ENCODE measurements at places on chromosomes 2 and 18. TPM values are rescaled to one million over a fixed set of nuclear protein-coding genes. Genes with fewer than 3 reads are reported as not detected.

TFCP2L1 gene
- total RNA-seq: not detected

- no peak for DNase-seq
These were observed 215.6 kb upstream of the MAP2 start for GRCh38 chr2:209208211-209208610.

TXNDC2 gene
- total RNA-seq: not detected

DNA sequence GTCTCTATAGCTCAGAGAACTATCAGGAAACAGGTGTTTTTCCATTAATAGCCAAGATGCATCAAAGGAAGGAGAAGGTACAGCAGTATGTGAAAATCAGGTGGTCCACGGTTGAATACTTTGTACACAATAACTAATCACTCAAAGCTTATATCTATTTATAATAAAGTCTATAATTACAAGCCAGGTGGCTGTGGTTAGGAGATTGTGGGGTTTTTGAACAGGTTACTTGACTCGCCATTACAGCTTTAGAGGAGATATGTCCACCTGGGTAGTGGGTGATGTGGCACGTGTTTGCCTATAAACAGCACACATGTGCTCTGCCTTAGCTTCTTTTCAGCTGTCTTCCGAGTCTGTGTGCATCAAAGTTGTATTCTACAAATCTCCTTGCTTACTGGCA, 892.2 kb upstream of the ZEB2 start:
- no peak for DNase-seq

DNA sequence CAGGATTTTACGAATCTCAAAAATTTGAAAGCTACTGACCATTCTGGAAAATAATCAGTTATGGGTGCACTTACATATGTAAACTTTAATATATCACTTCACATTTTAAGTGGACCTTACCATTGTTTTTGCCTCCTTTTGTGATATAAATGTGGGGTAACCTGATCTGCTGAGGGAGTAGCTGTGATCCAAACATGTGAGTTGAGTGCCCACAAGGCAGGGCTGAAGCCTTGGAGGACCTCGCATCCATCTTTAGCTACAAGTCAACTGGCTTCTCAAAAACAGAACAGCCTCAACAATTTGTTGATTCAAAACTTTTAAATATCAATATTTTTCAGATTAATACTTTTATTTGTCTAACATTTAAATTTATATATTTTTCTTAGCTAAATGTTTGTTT, 178.2 kb downstream of the PLCL1 start:
- no peak for DNase-seq

DNA sequence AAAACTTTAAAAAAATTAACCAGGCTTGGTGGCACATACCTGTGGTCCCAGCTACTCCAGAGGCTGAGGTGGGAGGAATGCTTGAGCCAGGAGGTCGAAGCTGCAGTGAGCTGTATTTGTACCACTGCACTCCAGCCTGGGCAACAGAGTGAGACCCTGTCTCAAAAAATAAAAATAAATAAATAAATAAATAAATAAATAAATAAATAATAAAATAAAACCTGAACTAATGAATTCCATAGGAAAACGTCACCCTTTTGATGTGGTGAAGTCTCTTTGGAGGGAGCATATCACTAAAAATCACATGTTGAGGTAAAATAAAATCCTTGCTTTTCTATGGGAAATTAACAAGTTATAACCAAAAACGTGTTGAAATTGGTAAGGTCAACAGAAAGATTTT, 29.6 kb upstream of the ITGAV start:
- DNase-seq: no peak

DNA sequence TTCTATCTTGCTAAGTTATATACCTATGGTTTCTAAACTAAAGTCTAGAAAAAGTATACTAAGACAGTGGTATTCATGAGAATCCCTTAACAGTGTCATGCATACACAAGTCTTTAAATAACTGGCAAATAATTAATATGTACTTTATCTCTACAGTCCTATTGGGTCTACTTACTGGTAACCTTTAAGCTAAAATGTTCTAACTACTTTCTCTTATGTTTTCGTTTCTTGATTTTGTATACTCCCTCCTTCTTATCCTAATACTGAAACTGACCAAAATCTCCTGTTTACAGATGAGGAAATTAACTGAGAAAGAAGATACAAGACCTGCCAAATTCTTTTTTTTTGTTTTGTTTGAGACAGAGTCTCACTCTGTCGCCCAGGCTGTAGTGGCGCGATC, 74.6 kb downstream of the CCDC88A start:
- DNase-seq: no peak

GRCh38 chr2:239402666-239403065, 1.8 kb upstream of the HDAC4 start:
- DNase-seq: no peak

C2orf15 gene
- total RNA-seq: not detected

DNA sequence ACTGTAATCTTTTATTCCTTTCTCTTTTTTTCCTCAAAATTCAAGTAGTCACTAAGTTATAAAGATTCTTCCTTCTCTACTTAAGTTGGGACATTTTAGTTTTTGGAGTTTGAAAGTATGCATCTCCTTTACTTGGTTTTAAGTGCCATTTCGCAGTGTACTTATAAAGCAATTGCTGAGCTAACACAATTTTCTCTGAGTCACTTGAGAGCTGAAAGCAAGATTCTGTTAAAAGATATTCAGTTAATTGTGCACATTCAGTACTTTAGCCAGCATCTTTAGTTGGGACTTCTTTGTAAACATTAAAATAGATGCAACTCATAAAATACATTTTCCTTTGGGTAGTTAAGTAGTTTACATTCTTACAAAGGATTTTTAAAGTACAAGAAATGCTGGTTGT, 136.0 kb downstream of the GFPT1 start:
- no peak for DNase-seq

DNA sequence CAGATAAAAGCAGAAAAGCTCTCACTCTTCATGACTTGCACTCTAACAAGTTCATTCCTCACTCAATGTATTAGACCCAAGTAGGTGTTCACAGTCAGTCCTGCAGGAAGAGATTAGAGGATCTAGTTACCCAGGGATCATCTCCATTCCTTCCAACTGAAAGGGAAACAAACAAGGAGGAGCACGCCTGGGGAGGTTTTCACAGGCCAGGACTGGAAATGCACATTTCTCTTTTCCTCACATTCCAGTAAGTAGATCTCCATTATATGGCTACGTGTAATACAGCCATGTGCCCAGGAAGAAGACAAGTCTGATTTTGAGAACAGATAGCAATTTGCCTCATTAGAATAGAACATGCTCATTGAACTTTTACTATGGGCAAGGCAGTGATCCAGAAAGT, 1132.2 kb upstream of the FAM98A start:
- no peak for DNase-seq

- DNase-seq: peak; percentile 43
These were observed 323.2 kb downstream of the PLCL1 start for GRCh38 chr2:198127627-198128026.

- peak; percentile 44 for DNase-seq
These were observed 1.0 kb downstream of the IRS1 start for GRCh38 chr2:226798422-226799210.

MAPRE2 gene
- total RNA-seq: 39.3 TPM

GRCh38 chr18:78460558-78460957, 519.1 kb upstream of the SALL3 start:
- no peak for DNase-seq

- DNase-seq: peak; percentile 92
These were observed 177.1 kb upstream of the HAAO start for GRCh38 chr2:42969231-42970150.

- DNase-seq: peak; percentile 82
These were observed 4.3 kb downstream of the EPG5 start for GRCh38 chr18:45962866-45963265.

FNDC4 gene
- total RNA-seq: 3.1 TPM

DLX2 gene
- total RNA-seq: 10.2 TPM

DNA sequence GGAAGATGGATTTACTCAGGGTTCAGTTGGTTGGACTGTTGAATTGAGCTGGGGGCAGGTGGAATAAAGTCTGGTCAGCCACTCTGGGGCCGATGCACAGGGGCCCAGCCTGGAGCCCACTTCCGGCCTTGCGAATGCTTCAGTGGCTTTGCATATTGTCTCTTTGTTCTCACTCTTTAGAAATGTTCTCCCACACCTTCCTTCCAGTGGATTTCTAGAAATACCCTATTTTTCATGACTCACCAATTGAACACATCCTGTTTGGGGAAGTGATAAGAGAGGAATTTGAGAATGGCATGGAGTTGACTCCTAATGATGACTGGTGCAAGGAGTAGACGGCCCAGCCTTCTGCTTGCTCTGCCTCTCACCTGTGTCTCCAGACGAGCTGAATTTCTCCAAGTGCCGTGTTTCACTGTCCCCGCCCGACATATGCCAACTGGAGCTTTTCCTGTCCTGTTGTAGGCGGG, 28.1 kb downstream of the ASAP2 start:
- peak; percentile 87 for DNase-seq

RIT2 gene
- total RNA-seq: not detected

- DNase-seq: no peak
These were observed 164.8 kb downstream of the MYCN start for GRCh38 chr2:16104949-16105668.

RRM2 gene
- 79.5 TPM for total RNA-seq

GRCh38 chr2:193542762-193543161, 1348.0 kb upstream of the TMEFF2 start:
- DNase-seq: no peak

DNA sequence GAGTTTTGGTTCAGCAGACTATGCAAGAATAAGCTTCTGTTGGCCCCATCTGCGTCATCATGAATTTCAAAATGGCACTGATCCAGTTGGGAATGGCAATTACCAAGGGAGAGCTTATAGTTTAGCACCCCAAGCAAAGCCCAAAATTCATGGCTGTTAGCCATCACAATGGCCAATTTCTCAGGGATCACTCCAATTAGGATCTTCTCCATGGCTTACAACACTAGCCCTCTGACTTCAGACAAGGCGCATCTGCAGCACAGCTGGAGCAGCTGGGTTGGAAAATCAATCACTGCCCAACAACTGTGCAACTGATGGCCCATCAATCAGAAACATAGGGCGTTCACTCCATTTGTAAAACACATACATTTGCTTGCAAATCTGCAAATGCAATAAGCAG, 273.6 kb downstream of the SRBD1 start:
- no peak for DNase-seq

- no peak for DNase-seq
These were observed 10.8 kb upstream of the ALLC start for GRCh38 chr2:3647246-3647645.

CSRNP3 gene
- not detected for total RNA-seq

DNA sequence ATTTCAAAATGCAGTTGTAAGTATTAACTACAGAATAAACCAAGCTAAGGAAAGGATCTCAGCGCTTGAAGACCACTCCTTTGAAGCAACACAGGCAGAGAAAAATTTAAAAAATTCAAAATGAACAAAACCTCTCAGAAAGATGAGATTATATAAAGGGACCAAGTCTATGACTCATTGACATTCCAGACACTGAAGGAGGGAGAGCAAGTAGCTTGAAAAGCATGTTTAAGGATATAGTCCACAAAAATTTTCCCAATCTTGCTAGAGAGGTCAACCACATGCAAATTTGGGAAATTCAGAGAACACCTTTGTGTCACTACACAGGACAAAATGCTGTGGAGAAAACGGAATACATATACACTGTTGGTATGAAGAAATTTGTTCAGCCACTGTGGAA, 112.6 kb upstream of the MC4R start:
- no peak for DNase-seq

ELMOD3 gene
- total RNA-seq: 10.1 TPM

DNA sequence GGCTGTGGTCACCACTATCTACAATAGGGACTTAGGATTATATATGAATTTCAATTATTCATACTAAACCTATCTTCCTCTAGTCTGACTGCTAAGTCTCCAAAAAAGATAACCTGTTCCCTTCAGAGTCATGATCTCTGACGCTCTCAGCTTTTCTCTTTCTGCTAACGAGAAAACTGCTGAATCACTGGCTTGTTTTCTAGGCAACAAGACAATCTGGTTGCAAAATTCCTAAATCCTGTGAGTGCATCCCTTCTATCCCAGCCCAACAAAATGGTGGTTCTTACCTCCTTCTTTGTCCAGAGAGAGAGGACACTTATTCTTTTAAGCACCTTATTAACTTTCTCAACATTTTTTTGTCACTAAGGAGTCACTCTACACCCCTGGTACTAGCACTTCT, 312.3 kb upstream of the PKDCC start:
- no peak for DNase-seq

RAPGEF4 gene
- total RNA-seq: 0.14 TPM

UGT1A9 gene
- not detected for total RNA-seq

- peak; percentile 50 for DNase-seq
These were observed 7.3 kb upstream of the SLC3A1 start for GRCh38 chr2:44267796-44268648.

- DNase-seq: no peak
These were observed 13.8 kb downstream of the CYP26B1 start for GRCh38 chr2:72133721-72134407.

GRCh38 chr2:104620801-104621200, 233.1 kb upstream of the POU3F3 start:
- no peak for DNase-seq

GRCh38 chr18:9681217-9681616, 26.9 kb upstream of the RAB31 start:
- no peak for DNase-seq

VRK2 gene
- 19.4 TPM for total RNA-seq

DNA sequence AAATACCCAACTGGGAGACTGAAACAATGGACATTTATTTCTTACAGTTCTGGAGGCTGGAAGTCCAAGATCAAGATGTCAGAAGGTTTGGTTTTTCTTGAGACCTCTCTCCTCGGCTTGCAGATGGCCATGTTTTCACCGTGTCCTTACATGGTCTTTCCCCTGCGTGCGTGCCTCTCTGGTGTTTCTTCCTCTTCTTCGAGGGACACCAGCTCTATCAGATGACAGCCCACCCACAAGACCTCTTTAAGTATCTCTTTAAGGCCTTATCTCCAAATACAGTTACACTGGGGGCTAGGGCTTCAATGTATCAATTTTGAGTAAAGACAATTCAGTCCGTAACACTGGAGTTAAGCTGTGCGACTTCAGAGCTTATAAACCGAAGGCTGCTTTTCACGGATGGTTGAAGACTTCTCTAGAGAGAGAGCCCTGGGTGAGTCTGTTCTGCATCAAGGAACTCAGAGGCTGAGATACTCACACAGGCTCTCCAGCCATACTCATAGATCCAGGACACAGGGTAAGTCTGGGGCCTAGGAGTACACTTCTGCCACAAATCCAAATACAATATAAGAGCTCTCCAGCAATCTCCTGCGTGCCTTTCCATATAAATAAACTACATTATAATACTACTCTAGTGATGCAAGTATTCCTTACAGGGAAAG, 339.9 kb upstream of the PKDCC start:
- no peak for DNase-seq

GRCh38 chr2:105655244-105655643, 89.5 kb upstream of the NCK2 start:
- no peak for DNase-seq

All from HFFc6 (cell line).